ENCODE measurements at places on chromosomes 12 and 14.

GRCh38 chr12:38384816-38385378 lies 68.3 kb downstream of the ALG10B start:
- DNase-seq = no peak

DNA sequence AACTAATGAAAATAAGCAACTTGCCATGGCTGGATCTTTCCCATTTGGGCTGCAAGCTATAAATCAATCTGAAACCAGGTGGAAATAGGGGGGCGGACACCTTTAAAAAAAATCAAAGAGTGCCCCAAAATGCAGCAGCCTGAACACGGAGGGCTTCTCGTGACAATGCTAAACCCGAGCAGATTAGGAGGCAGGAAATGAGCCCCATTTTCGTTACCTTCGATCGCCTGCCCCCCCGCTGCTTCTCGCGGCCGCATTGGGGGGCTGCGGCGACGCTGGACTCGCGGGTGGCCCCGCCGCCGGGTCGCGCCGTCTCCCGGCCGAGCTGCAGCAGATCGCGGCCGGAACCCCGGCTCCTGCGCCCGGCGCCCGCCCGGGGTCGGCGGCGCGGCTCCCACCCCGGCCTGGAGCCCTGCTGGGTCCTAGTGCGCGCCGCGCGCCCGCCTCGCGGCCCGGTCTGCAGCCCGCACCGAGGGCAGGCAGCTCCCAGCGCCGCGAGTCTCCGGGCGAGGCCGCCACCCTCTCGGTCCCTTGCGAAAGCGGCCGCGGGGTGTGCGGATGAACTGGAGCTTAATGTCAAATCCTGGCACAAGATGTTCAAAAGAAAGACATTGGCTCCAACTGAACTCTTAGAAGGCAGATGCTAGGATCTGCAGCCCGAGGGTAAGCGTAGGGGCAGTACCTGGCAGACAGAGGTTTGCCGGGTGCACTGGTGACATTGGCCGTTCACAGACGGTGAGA lies 201.9 kb upstream of the FOXN3 start:
- peak; percentile 71 for DNase-seq

DNA sequence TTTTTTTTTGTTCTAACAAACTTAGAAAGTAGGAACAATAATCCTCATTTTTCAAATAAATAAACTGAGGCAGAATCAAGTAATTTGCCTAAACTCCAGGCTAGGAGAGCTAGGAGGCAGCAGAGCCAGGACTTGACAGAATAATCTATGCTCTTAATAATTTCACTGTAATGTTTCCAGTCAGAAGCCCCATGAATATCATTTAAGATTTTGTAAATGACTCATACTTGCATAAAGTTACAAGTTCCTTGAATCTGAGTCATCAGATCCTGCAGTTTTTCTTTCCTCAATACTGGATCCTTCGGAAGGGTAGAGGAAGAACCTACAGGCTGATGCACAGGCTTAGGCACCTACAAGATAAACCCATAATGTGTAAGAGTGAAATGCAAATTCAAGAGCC lies 29.0 kb downstream of the CAPRIN2 start:
- no peak for DNase-seq

DNA sequence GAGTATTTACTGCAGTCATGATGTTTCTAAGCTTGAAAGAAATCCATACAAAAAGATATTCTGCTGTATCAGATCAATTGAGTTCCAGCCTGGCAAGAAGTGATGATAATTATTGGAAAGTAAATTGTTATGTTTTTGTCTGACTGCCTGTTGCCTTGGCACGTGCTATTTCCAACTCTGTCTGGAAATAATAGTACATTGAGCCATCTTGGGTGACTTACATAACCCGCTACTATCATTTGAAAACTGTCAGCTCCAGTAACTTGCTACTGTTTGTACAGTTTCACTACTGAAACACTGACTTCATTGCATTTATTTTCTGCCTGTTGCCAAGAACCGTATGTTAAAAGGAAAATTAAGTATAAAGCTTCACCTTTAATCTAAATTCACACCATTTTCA lies 318.6 kb downstream of the ITPR2 start:
- no peak for DNase-seq

- no peak for DNase-seq
These were observed 1761.3 kb upstream of the SEL1L start for GRCh38 chr14:83294941-83295340.

GRCh38 chr14:36852981-36853691 lies 191.5 kb downstream of the PAX9 start:
- no peak for DNase-seq

GRCh38 chr12:119808441-119808840 lies 68.7 kb downstream of the CIT start:
- no peak for DNase-seq

DNA sequence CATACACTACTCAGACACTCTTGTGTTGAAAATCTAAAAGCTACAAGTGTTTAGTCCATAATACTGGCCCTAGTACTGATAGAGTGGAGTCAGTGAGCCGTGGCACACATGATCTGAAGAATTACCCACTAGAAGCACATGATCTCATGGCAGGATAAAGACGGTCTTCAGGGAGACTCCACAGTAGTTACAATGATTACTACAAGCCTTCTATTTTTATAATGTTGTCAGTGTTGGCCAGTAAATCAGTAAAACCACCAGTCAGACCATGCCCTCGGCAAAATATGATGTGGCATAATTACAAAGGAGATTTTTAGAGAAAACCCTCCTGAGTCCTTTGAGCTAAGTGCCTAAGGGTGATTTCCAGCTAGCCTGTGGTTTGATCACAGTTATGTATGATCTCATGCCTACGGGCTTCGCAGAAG lies 114.9 kb downstream of the PDZRN4 start:
- DNase-seq = no peak

- no peak for DNase-seq
These were observed 83.7 kb upstream of the PCNX4 start for GRCh38 chr14:60008042-60008441.

- peak; percentile 49 for DNase-seq
These were observed 64.1 kb upstream of the PPP4R3A start for GRCh38 chr14:91573894-91574837.

DNA sequence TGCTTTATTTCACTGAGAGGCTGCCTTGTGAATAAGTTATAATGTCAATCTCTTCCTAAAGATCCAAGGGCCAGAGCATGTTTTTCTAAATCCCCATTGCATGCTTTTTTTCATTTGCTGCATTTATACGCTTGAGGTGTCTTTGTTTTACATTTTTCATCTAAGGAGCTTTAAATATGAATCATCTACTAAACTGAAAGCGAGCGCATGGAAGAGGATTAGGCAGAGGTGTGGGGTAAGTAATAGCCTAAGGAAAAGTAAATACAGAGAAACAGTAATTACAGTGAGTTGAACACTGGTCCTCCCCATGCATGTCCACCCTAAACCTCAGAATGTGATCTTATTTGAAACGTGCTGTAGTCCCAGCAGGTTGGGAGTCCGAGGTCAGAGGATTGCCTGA lies 76.4 kb upstream of the METAP2 start:
- no peak for DNase-seq

GRCh38 chr12:607541-608001 lies 55.7 kb downstream of the NINJ2 start:
- DNase-seq = no peak

All from renal pelvis (tissue), 12 donors.